ENCODE measurements at places on chromosomes 2 and 18. TPM values are rescaled to one million over a fixed set of nuclear protein-coding genes. Genes with fewer than 3 reads are reported as not detected.

- no peak for DNase-seq
Observed at GRCh38 chr2:12205086-12205485, 458.7 kb downstream of the LPIN1 start.

DNA sequence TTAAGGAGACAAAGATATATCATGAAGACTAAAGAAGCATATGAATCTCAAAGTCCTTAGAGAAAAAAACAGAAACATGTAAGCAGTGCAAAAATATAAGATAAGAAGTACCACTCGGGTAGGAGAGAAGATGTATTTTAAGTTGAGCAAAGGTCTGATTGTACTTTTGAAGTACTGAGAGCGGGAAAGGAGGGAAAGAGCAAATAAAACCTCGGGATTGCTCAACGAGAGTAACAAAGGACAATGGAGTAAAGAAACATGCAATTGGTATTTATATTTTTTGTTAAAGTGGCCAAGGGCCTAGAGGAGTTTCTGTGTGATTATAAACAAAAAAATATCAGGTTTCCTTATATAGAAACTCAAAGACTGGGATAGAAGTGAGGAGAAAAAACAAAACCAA lies 251.9 kb downstream of the LNPK start:
- no peak for DNase-seq

The UBE2F gene
- total RNA-seq = 24.6 TPM

GRCh38 chr2:66581339-66582103 lies 146.6 kb downstream of the MEIS1 start:
- DNase-seq = peak; percentile 66

The SNORC gene
- 4.2 TPM for total RNA-seq

DNA sequence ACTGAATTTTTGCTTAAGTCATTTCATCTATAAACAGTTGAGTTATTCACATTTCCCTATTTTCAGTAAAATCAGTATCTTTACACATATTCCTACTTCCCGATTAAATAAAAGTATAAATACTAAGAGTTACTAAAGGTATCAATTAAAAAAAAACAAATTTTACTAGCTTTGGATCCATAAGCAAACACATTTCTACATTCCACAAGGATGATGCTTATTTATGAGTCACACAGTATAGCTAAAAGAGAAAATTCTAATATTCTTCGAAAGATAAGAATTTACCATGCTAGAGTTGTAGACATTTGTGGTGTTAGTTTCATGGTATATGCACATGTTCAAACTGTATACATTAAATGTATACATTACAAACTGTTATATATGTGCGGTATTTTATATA lies 23.7 kb downstream of the PGAP1 start:
- DNase-seq = no peak

The ZSWIM2 gene
- 0.18 TPM for total RNA-seq

The INPP1 gene
- total RNA-seq = 7.7 TPM

The ABCG8 gene
- 0.27 TPM for total RNA-seq
